CD4-positive, CD25-positive, alpha-beta regulatory T cell (primary cell): ENCODE measurements at places on chromosomes 2 and 18.

GRCh38 chr2:97714950-97715652 is 1.7 kb downstream of the ZAP70 start:
- DNase-seq, result no peak

- no peak for DNase-seq
Measured at GRCh38 chr2:16134436-16135165, 194.3 kb downstream of the MYCN start.

DNA sequence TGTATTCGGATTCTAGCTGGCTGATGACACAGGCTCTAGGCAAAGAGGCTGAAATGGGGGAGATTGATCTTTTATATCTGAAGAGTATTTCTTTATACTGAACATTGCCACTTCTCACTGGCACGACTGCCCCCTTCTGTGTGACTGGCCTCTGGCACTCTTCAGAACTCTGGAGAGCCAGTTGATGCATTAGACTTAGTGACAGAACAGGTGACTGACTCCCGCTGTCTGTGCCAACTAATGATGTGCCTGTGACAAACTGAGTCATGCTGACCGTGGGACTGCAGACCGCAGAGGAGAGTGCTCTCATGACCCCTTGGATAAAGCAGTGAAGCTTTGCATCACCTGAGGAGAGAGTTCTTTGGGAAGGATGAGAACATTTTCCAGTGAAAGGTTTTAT is 14.4 kb downstream of the MGAT5 start:
- DNase-seq, result no peak

- DNase-seq, result no peak
Measured at GRCh38 chr2:72143441-72144273, 4.0 kb downstream of the CYP26B1 start.

DNA sequence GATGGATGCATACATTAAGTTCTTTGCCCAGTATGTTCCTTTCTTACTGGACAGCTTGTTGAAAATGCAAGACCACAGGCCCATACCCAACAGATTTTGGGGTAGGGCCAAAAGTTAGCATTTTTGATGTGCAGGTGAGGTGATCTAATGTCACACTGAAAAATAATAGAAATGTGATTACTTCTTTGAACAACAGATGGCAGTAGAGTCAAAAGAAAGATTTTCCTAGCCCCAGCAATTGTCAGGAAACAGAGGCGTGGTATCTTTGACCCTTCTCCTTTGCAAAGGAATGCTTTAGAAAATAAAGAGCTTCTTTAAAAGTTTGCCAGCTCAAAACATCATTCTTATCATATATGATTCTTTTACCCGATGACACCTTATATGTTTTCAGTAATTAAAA is 343.6 kb upstream of the SYT4 start:
- no peak for DNase-seq

GRCh38 chr2:180208841-180209240 is 201.7 kb upstream of the CWC22 start:
- DNase-seq, result no peak
